Bronchial epithelial cell (primary cell): ENCODE measurements at places on chromosomes 2 and 18.

- no peak for DNase-seq
These were observed 3.4 kb downstream of the THAP4 start for GRCh38 chr2:241633561-241633960.

DNA sequence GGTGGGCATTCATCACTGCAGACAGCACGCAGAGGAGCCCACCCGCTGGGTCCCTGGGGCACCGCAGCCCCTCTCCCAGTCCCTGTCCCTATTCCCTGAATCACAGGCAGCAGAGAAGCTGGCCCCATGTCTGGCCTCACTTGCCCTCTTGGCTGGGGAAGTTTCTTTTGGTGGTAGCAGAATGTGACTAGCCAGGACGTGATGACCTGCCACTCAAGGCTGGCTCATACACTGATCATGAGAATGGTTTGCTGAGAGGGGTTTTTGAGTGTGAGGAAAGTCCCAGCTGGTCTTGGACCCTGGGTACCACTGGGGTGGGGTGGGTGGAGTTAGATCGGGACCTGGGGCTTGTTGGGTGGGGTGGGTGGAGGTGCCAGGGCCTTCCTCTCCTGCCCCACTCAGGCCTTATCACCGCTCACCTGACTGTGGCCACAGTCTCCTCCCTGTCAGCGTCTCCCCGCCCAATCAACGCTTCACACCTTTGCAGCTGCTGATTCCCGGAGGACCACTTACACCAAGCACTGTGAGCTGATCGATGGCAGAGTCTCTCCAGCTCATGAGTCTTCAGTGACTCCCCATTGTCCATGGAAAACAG, 28.9 kb upstream of the FOSL2 start:
- no peak for DNase-seq

DNA sequence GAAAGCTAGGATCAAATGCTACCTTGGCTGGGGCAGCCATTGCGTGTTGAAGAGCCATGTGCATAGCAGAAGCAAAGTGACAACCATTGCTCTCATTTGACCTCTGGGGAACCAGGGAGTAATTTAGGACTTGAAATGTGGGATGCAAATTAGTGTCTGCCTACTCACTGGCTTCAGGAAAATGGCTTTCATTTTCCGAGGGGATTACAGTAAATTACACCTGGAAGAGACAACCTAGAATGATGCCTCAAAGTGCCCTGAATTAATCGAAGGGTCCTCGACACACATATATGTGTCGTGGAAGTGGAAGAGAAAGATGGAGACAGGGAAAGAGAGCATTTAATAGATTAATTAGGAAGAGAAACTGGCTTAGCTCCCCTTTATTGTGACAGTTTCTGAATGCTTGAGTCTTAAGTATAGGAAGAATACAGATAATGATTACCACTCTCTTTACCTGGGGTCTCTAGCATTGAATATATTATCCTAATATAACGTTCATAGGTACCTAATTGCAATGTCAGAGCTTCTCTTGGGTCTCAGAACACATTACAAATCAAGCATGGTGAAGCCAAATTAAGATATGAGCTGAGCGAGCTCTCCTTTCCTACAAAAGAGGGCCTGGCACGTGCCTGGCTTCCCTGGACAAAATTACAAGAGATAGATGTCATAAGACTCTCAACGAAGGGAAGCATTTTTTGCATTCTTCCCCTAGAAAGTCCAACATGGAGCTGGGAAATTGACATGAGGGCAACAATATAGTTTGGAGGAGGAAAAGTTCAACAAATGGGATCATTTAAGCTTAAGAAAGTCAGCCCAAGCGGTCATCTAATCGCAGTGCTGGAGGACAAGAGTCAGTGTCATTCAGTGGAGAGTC, 59.5 kb downstream of the MYCN start:
- no peak for DNase-seq

GRCh38 chr2:199772035-199772976, 78.7 kb downstream of the FTCDNL1 start:
- DNase-seq: peak; percentile 3

DNA sequence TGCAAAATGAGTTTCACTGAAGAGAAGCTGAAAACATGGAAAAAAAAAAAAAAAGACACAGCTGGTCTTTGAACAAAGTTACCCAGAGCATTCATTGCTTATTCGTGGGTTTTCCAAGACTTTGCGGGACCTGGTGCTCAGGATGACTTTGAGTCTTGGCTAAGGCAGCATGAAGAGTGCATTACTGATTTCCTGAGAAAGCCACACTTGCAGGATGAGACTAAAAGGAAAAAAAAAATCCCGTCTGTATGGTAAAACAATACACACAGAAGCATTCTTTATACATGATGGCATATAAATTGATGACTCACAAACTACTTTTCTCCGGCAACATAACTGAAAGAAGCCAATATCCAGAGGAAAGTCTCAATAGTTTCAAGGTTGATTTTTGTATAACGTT, 195.4 kb downstream of the SPP2 start:
- peak; percentile 94 for DNase-seq

DNA sequence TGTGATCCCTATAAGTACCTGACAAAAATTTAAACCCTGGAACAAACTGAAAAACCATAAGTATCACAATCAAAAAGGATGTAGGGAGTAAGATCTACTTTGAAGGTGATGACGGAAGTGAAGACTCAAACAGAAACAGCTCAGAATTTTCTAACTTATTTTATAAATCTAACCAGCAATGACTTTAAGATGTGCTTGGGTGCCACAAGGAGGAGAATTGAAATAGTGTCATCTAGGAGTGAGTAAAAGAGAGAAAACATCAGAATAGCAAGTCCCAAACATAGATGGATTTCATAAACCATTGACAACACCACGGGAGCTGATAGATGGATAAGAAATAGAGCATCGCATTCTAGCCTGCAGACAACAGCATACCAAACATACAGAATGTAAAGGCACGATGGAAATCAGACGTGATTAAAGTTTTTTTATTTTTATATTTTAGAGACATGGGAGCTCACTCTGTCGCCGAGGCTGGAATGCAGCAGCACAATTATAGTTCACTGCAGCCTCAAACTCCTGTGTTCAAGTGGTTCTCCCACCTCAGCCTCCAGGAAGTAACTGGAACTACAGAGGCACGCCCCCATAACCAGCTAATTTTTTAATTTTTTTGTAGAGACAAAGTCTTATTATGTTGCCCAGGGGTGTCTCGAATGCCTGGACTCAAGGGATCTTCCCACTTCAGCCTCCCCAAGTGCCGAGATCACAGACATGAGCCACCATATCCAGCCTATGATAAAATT, 36.9 kb downstream of the MAP3K19 start:
- no peak for DNase-seq

GRCh38 chr2:228613133-228613850, 431.8 kb upstream of the SPHKAP start:
- DNase-seq: peak; percentile 59
